ENCODE measurements at places on chromosomes 7 and 10.

GRCh38 chr10:34061841-34062240, 727.4 kb upstream of the NRP1 start:
- no peak for DNase-seq

DNA sequence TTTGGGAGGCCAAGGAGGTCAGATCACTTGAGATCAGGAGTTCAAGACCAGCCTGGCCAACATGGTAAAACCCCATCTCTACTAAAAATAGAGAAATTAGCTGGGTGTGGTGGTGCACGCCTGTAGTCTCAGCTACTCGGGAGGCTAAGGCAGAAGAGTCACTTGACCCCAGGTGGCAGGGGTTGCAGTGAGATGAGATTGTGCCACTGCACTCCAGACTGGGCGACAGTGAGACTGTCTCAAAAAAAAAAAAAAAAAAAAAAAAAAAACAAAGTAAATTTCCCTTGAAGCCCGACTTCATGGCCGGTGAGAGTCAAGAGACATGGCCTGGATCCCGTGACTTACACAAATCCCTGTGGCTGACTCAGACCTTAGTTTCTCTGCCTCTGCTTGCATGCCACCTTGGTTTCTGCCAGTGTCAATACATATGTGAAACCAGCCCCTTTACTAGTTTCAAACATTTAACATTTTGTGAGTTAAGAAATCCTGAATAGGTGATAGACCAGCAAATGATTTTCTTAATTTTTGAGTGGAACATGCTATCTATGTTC, 62.8 kb downstream of the ZEB1 start:
- peak; percentile 69 for DNase-seq

- DNase-seq, result no peak
Measured at GRCh38 chr10:126463286-126463685, 75.0 kb upstream of the ADAM12 start.

GRCh38 chr10:97759946-97760345, 11.9 kb downstream of the SFRP5 start:
- DNase-seq, result no peak

DNA sequence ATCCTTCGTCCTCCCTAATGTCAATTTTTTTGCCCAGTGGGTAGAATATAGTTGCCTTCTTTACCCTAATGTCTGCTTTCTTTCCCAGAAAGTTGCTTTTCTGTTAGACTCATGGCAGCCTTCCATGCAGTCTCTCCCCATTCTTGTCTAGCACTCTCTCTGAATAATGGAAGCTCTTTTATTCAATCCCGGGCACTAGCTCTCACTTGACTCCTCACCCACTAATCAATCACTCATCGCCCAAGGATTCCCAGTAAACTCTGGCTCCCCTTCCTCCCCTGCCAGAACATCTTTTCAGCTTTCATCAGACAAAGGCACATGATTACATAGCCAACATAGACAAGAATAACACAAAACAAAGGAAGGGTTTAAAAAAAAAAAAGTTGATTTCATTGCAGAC, 100.2 kb upstream of the RELN start:
- no peak for DNase-seq

DNA sequence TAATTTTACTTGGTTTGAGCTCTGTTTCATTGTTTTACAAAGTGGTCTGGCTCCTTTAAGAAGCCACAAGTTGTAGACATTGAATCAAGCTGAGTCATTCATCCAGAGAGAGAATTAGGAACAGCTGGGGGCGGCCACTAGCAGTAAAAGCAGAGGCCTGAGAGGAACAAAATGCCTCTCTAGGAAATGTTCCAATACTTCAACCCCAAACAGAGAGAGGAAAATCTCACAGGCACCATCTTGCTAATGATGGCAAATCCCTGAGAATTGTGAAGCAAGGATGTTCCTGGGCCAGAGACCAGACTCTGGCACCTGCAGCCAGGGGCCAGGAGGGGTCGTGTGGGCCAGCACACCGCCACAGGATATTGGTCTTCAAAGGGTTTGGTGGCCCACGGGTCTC, 26.5 kb upstream of the TRIL start:
- peak; percentile 90 for DNase-seq

- no peak for DNase-seq
Measured at GRCh38 chr7:101947899-101948298, 130.5 kb downstream of the CUX1 start.

DNA sequence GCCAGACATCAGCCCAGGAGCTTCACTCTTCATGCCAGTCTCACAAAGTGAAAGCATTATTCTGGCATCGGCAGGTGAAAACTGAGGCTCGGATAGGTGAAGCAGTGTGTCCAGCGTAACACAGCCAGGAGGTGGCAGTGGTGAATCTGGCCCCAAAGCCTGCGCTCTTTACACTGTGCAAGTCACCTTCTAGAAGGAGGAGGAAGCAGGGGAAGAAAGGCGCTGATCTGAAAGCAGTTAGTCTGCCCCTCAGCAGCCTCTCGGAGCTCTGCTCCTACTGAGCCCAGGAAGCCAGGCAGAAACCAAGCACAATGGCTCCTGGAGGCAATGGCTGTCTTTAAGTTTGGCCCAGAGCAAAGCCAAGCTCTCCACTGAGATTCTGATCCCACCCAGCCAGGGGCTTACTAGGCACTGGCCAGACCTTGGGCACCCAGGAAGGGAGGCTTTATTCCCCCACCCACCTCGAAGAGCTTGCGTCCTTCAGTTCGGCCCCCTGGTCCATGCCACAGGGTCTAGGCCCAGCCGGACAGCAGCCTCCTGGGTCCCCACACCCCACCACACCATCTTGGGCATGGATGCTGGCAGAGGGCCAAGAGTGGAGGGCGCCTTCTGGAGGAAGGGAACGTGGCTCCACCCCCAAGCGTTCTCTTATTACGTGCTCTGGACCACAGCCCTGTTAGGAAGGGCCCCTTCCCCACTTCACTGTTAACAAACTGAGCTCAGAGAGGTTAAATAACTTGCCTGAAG, 104.5 kb downstream of the GRID1 start:
- no peak for DNase-seq

DNA sequence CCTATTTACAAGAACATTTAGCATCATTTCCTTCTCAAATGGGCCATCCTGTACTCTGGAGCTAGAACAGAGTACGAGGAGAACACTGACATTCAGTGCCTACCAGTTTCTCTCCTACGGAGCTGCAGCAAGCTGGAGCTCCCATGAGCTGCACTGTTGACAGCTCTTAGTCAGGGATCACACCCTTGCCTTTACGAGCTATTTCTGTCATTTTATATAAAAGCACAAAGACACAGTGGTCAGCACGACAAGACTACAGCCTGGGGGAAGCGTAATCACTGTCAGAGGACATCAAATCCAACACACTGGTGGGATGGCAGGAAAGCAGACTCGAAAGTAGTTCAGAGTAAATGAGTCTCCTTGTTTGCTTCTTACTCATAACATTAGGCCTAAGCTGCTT, 2.7 kb downstream of the CDCA7L start:
- no peak for DNase-seq

DNA sequence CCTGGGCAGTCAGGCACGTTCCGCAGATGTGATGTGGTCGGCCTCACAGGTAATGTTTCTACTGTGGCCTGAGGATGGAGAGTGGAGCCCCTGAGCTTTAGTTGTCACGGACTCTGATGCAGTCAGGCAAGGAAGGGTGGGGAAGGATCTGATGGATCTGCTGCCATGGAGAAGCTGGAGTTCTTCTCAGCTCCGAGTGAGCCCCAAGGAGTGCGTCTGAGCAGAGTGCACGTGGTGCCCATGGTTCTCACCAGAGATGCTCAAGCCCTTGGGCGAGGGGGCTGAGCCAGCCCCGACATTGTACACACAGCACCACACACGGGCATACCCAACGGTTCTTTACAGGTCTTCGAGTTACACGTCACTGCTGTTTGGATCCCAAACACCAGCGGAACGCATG, 192.5 kb downstream of the EBF3 start:
- no peak for DNase-seq

DNA sequence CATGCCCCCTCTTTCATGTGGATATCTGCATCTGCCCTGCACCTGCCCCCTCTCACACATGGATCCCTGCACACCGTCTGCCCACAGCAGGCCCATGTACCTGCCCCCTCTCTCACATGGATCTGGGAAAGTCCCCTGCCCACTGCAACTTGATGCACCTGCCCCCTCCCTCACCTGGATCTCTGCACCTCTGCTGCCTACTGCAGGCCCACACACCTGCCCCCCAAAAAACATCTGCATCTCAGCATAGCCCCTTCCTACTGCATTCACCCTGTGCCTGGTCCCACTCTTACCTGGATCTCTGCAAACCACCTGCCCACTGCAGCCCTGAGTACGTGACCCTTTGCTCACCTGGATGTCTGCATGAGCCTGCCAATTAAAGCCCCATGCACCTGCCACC, 479.8 kb downstream of the PTPRN2 start:
- DNase-seq, result no peak

GRCh38 chr7:22351329-22351692, 5.6 kb downstream of the RAPGEF5 start:
- DNase-seq, result no peak

- peak; percentile 92 for DNase-seq
Measured at GRCh38 chr7:18638594-18639452, 143.3 kb downstream of the HDAC9 start.

DNA sequence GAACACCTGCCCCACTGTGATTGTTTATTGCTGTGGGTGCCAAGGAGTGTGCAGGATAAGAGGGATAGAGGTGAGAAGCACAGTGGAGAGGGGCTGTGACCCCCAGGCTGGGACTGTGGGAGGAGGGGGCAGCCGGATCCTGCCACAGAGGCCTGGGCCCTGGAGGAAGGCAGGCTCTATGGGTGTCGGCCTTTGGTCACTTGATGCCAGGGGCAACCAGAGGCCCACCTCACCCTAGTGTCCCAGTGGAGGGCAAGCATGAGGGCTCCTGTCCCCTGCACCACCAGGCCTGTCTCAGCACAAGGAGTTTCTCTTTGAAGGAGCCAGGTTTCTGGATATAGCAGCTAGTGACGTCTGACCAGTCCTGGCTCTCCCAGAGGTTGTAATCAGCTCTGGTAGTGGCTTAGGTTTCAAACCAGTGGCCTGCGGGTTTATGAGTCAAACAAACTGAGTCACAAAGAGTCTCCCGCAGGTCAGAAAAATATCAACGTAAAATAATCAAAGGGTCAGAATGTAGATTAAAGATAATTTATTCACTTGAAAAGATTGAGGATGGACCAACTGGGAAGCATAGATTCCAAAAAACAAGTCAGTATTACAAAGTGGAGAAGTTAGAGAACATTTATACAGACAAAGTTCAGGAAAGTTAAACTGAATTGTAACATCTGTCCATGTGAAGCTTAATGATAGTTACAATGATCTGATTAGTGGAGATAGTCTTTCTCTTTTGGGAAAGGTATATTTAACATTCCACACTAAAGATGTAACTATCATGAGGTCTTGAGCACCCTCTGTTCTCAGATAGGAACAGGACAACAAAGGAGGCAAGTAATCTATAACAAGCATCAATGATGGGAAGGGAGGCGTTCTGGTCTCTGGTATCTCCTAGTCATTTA, 37.2 kb upstream of the ZNF488 start:
- peak; percentile 57 for DNase-seq

DNA sequence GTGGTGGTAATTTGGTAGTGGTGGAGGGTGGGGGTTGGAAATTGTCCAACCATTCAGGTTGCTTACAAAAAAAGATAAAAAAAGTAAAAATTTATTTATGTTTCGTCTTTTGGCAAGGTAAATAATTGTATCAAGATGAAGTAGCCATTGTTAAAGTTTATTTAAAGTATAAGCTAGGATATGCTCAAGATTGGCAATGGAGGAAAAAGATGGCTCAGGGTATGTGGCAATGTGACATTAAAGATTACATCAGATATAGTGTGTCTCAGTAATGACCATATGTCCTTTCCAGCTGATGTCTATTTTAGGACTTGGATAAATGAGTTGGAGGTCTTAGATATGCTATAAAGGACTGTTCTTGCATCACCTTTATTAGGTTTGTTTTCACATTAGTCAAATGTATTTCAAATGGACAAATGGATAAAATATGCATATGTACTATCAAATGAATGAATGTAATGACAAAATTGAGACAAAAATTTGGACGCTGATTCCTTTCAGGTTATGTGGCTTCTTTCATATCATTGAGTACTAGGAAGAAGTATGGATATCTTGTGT, 60.9 kb downstream of the ST7 start:
- DNase-seq, result no peak

DNA sequence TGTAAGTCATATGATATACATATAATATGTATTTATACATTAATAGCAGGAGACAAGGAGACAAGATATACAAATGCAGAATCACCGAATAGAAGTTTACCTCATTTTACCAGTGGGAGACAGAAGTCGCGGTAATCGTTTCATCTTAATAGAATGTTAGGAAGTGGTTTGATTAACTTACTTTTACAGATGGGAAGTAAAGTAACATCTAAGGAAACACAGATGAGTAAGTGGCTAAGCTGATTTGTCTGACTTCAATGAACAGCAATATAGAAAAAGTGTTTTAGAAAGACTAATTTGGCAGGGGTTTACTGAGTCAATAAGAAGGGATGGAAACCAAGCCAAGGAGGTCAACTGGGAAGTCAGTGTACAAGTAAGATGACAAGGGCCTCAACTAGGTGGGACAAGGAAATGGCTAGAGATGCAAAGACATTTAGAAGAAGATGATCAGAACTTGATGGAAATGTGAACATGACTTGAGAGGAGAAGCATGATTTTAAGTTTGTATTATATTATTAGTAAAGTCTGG, 36.2 kb upstream of the FAM133B start:
- DNase-seq, result no peak

GRCh38 chr10:128324058-128324827, 198.0 kb upstream of the MKI67 start:
- no peak for DNase-seq

GRCh38 chr7:102241431-102241830, 45.2 kb upstream of the SH2B2 start:
- DNase-seq, result no peak

DNA sequence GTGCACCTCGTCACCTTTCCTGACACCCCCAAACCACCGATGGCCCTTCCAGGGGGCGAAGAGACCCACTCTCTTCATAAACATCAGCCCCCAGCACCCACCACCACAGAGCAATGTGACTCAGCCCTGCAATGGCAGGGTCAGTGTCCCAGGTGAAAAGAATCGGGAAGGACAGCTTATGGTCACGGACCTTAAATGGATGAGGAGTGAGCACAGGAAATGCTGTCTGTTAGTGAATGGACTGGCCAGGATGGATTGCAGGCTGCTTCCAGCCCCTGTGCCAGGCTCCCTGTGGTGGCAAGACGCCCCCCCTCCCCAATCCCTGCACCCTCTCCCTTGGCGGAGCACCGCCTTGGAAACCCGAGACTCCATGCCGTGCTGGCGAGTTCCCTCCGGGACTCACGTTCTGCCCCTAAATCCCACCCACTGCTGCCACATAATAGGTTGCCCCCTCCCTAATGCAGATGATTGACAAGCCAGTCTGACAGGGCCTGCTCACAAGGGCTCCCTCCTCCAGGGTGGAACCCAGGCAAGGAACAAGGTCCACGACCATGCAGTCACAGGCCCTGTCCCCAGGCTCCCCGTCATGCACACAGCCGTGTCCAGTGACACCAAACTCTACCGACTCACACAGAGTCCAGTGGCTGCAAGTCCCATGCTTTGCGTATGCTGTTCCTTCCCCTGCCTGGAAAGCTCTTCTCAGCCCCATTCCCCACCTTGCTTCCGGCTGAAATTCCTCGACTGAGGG, 7.3 kb downstream of the ASB13 start:
- DNase-seq, result no peak

- DNase-seq, result no peak
Measured at GRCh38 chr10:86650151-86650550, 4.2 kb upstream of the OPN4 start.

- no peak for DNase-seq
Measured at GRCh38 chr7:70539205-70539604, 592.7 kb upstream of the GALNT17 start.

GRCh38 chr10:631266-631665, 58.2 kb downstream of the DIP2C start:
- DNase-seq, result no peak

All from fibroblast of mammary gland (primary cell).